ENCODE measurements at places on chromosomes 6 and 20. TPM values are rescaled to one million over a fixed set of nuclear protein-coding genes. Genes with fewer than 3 reads are reported as not detected.

FAM162B gene
- not detected for total RNA-seq

AIF1 gene
- total RNA-seq: 8.7 TPM

- peaks cover 12% of the 10 kb centered on the region for H3K4me1 ChIP-seq
- H3K27me3 ChIP-seq: peaks cover 31% of the 10 kb centered on the region
- no peak overlapping the region for H3K4me3 ChIP-seq
- no peak overlapping the region for H3K27ac ChIP-seq
- DNase-seq: no peak
Observed at GRCh38 chr20:36308986-36309385, 2.8 kb downstream of the DLGAP4 start.

GRCh38 chr6:51474022-51474975 lies 613.1 kb downstream of the PKHD1 start:
- no peak overlapping the region for H3K4me3 ChIP-seq
- no peaks in the 10 kb centered on the region for H3K36me3 ChIP-seq
- H3K27me3 ChIP-seq: no peaks in the 10 kb centered on the region
- H3K4me1 ChIP-seq: no peaks in the 10 kb centered on the region

- DNase-seq: no peak
- H3K27ac ChIP-seq: no peak overlapping the region
- no peaks in the 10 kb centered on the region for H3K36me3 ChIP-seq
- H3K4me3 ChIP-seq: no peak overlapping the region
Observed at GRCh38 chr6:46269447-46270229, 98.9 kb upstream of the ENPP5 start.

- H3K27me3 ChIP-seq: no peaks in the 10 kb centered on the region
- peaks cover 3% of the 10 kb centered on the region for H3K4me1 ChIP-seq
- no peak for DNase-seq
- no peak overlapping the region for H3K27ac ChIP-seq
- no peaks in the 10 kb centered on the region for H3K36me3 ChIP-seq
Observed at GRCh38 chr20:825710-826421, 7.6 kb upstream of the FAM110A start.

DNA sequence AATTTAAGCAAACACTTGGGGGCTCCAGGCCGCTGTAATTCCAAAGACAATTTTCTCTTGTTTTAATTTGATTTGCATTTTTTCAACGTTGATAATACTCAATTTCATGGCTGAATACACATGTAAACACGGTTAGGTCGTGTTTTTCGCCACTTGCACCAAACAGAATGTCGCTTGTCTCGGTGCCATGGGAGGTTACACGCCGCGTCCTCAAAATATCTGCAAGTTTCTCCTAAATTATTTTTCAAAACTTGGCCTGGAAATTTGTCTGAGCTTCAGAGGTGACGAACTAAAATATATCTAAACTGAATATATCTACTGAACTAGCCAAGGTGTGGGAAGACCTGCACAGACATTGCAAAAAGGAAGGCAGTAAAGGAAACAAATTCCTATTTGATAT lies 15.0 kb downstream of the FOXA2 start:
- H3K4me3 ChIP-seq: no peak overlapping the region
- no peaks in the 10 kb centered on the region for H3K4me1 ChIP-seq
- H3K27ac ChIP-seq: no peak overlapping the region
- DNase-seq: no peak
- H3K27me3 ChIP-seq: peaks cover 41% of the 10 kb centered on the region
- H3K36me3 ChIP-seq: no peaks in the 10 kb centered on the region
